ENCODE measurements at places on chromosomes 4 and X.

- no peak for DNase-seq
Measured at GRCh38 chr4:96681218-96681617, 841.3 kb downstream of the PDHA2 start.

- no peak for DNase-seq
Measured at GRCh38 chr4:39941682-39942217, 36.0 kb downstream of the PDS5A start.

DNA sequence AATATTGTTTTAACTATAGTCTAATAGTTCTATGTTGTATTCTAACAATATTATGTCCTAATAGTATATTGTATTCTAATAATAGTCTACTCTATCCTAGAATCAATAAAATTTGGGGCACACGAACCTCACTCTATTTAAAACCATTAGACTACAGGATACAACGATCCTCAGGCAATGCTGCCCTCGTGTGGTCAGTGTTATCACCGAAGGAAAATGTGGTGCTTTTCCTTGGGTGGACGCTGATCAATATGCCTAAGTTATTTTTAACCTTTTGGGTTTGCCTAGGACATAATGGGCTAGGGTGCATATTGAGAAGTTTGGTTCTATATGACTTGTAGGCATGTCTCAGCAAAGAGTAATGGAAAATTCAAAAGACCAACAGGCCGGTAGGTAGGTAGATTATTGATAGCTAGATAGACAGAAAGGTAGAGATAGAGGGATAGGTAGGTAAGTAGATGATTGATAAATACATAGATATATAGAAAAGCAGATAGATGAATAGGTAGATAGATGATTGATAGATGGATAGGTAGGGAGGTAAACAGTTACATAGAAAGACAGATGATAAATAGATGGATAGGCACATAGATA is 75.1 kb downstream of the PRKX start:
- DNase-seq: peak; percentile 25

DNA sequence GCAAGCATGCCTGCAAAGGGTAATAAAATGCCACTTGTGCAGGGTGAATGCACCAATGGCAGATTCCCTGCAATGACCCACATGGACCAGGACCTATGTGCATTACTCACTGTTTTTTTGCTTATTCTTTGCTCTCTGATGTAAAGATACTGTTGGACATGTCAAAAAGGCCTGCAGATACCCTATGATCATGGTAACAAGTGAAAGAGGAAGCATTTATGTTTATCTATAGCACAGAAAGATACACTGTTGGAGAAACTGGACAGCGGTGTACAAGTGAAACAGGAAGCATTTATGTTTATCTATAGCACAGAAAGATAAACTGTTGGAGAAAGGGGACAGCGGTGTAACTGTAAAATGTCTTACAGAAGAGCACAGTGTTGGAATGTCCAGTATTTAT is 127.5 kb downstream of the PAPSS1 start:
- DNase-seq: no peak

DNA sequence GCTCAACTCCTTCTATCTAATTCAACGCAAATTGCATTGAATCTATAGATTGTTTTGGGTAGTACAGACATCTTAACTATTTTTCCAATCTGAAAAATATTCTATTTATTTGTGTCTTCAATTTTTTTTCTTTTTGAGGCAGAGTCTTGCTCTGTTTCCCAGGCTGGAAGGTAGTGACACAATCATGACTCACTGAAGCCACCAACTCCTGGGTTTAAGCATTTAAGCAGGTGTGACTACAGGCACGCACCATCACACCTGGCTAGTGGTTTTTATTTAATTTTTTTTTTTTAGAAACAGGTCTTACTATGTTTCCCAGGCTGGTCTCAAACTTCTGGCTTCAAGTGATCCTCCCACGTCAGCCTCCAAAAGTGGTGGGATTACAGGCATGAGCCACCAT is 98.3 kb downstream of the GK start:
- no peak for DNase-seq

- no peak for DNase-seq
Measured at GRCh38 chr4:85302193-85302736, 172.7 kb upstream of the ARHGAP24 start.

DNA sequence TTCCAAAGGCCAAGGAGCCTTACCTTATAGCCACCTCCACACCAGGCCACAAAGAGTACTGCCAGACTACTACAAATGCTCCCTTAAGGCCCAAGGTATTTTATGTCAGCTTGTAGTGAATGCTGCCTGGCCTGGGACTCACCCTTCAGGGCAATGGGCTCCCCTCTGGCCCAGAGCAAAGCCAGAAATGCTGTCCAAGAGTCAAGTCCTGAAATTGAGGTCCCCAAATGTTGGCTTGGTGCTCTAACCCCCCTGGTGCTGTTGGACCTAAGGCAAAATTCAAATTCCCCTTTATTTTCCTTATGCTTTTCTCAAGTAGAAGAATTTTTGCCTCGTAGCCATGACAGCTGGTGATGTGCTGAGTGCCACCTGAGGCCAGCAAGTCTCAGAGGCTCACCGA is 1354.3 kb upstream of the DIAPH2 start:
- DNase-seq: no peak

GRCh38 chrX:9555354-9555753 is 90.5 kb downstream of the TBL1X start:
- DNase-seq: no peak
